ENCODE measurements at places on chromosomes 7 and 10. TPM values are rescaled to one million over a fixed set of nuclear protein-coding genes. Genes with fewer than 3 reads are reported as not detected.

DNA sequence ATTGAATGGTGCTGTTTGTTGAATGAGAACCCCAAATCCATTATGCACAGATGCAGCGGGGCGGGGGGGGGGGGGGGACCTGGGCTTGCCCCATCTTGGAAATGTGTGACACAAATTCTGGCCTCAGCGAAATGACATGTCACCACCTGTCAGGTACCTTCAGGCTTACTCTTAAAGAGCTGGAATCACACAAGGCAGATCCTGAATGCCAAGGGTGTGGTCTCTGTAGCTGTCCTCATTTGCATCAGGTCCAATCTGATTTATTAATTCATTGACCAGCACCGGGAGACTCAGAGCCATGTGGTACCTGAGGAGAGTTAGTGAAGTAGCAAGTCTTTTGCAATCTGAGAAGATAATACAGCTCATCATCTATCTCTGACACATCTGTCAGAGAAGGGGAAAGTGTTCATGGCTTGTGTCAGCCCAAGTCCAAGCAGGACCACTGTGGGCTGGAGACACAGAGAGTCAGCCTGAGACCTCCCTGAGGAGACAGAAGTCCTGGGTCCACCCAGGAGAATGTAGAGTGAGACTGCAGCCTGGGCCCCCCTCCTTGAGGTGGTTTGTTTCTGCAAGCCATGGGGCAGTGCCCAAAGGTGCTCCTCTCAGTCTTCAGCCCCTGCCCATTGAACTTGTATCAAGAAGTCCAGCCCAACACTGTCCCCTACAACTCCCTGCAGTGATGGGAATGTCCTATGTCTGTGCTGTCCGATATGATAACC, 46.7 kb downstream of the ADCYAP1R1 start:
- no peak for DNase-seq

DNA sequence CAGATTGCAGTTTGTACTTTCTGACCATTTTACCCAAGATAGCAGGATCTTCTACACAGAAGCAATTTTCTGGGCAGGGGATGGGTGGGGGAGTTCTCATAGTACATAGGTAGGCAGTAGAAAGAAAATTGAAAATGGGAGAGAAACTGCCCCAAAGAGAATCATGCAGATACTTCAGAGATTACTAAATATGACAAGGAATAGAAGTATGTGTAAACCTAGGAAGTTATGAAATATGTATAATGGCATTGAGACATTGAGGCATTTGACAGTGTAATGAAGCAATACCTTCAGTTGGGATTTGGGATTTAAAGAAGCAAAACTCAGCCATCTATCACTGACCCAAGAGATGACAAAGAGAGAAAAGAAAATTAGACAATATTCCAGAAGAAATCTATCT, 233.0 kb downstream of the PTN start:
- no peak for DNase-seq

DNA sequence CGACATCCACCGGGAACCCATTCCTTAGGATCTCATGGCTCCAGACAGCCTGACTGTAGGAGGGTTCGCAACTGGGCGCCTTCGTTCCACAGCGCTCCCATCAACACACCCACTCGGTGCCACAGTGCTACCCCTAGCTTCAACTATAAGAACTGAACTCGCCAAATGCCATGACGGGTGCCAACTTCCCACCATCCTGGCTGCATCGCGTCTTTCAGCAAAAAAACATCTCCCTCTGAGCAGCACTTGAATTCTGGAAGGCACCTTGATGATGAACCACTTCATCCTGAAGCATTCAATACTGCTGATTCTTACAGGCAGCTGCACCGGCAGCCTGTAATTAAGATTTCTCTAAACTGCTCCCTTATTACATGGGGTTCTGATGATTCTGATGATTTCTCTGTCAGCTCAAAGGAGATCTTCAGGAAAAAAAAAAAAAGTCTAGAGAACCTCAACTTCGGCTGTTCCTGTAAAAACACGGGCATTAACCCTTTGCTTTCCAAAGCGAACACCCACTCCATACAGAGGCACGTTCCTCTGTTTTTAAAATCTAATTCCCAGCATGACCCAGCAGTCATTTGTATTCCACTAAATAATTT, 1.3 kb downstream of the CYTH3 start:
- peak; percentile 52 for DNase-seq

DNA sequence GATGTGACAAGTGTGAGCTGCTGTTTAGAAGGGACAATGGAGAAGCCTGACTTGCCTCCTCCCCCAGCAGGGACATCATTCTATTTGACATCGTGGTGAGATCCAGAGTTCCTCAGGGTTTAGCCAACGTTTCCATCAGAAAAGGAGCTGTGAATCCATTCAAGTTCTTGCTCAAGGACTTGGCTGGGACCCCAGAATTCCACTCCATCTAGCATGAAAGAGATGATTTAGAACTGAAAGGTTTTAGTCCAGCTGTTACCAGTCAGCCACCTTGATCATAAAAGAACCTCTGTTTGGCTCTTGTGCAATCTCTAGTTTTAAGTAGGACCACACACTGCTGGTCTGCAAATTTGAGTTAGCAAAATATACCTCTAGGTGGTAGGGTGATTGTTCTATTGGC, 337.6 kb downstream of the FRMD4A start:
- peak; percentile 61 for DNase-seq

GRCh38 chr10:128571745-128572144, 445.5 kb upstream of the MKI67 start:
- no peak for DNase-seq

DNA sequence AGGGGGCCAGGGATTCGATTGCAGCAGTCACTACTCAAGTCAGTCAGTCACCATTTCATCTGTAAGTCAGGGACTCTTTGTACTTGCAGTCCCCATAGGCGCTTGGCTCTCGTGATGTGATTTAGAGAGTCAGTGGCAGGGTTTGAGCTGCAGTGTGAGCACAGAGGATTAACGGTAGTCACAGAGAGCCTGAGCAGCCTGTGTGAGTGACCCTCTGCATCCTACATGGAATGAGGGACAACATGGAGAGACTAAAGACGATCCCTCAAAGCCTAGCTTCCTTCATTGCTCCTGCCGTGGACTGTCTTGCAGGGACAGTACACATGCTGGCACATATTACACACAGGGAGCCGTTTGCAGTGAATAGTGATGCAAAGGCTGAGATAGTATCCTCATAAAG, 56.3 kb downstream of the PRPF18 start:
- DNase-seq = no peak

GRCh38 chr10:78763651-78764395, 304.9 kb upstream of the ZMIZ1 start:
- DNase-seq = peak; percentile 42

DNA sequence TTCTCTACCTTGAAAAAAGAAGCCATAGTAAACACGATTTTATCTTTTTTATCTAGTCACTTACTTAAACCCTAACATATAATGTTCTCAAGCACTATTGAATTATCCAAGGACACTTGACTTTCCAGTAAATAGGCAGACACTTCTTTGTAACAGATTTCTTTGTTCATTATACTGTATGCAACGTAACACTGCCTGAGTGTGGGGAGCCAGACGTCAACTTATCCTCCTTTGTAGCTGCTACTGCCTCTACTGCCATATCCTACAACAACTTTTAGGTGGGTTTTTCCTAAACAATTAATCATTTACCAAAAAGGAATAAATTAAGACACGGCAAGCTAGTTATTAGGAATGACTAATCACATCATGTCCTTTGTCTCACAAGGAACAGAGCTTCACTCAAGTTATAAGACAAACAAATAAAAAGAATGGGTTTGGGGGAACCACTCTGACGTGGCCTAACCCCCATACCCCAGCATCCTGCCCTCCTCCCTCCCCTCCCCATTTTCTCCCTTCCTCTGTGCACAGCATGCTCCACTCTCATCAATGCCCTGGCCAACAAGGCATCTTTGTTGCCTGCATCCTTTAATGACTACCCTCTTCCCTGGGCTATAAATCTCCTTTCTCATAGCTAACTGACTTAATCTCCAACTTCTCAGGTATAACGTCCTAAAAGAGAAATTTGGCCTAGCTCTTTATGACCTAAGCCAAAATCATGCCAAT, 43.3 kb downstream of the DOCK4 start:
- no peak for DNase-seq

- DNase-seq = no peak
Observed at GRCh38 chr7:489876-490275, 29.8 kb downstream of the PDGFA start.

MUC12 gene
- polyA plus RNA-seq = not detected

SPDYE8 gene
- not detected for polyA plus RNA-seq

PCGF6 gene
- polyA plus RNA-seq = 3.0 TPM

CD36 gene
- 6.7 TPM for polyA plus RNA-seq

A1CF gene
- polyA plus RNA-seq = 3.8 TPM

Data from kidney (tissue), 22 donors.